NCI-H1048 (cell line): ENCODE measurements at places on chromosomes 11 and 22.

GRCh38 chr11:23836981-23837380 is 659.9 kb upstream of the LUZP2 start:
- DNase-seq = no peak

DNA sequence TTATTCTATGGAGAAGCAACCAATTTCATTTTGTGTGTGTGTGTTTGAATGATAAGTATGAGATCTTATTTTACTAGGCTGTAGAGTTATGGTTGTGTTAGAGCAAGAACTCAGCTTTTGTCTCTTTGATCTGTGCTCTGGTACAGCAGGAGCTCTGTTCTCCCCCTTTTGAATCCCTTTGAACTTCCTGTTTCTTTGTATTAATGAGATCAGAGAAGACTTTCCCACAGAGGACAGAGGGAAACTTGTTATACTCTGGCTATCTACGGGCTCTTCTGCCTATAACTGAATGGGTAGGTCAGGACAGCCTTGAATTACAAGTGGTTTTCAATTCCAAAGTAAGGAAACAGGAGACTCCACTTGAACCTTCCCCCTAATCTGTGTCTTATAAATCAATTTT is 1015.0 kb upstream of the RAG2 start:
- no peak for DNase-seq

- DNase-seq = no peak
These were observed 20.0 kb upstream of the CD5 start for GRCh38 chr11:61082062-61082870.

DNA sequence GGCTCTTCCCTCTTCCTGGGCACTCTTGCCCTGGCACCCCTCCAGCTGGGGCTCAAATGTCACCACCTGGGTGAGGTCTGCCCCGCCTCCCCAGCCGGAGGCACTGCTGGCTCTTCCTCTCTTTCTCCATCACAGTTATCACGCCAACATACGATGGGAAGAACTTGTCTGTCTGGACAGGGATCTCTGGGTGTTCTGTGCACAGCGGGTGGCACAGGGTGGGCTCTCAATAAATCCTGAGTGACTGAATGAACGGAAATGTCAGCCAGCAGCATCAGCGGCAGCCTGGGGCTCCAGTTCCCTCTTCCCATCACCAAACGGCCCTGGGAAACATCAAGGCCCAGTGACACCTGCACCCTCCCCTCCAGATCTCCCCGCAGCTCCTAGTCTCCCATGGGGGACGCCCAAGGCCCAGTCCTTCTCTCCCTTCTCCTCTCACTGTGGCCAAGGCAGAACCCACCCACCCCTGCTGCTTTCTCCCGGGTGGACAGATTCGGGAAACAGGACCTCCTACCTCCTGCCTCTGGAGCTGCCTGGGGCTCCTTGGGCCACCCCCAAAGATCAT is 440 bp upstream of the SLC25A45 start:
- DNase-seq = no peak

DNA sequence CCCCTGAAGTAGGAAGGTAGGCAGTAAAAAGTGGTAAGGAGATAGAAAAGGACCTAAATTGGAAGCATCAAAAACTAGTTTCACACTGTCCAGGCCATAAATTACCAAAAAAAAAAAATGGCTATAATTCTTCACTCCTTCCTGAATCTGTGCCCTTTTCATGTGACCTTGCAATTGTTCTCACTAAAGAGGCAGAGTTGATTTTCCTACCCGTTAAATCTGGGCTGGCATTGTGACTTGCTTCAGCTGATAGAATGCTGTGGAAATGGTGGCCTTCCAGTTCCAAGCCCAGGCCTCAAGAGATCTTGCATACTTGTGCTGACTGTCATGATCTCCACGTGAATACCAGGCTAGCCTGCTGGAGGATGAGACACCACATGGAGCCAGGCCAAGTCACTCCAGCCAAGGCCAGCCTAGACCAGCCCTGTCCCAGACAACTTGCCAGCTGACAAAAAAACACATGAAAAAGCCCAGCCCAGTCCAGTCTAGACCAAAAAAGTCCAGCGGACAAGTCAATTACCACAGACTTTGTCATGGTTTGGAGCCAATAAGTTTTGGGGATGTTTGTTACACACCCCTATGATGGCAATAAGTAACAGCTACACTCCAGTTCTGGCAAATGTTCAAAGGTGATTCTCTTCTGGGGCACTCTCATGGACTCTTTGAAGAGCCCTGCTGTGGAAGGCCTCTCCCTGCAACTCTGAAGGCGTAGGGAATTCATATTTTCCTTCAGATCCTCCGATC is 51.4 kb upstream of the NUP50 start:
- no peak for DNase-seq

- DNase-seq = no peak
These were observed 8.8 kb downstream of the TANGO2 start for GRCh38 chr22:20029550-20030225.

DNA sequence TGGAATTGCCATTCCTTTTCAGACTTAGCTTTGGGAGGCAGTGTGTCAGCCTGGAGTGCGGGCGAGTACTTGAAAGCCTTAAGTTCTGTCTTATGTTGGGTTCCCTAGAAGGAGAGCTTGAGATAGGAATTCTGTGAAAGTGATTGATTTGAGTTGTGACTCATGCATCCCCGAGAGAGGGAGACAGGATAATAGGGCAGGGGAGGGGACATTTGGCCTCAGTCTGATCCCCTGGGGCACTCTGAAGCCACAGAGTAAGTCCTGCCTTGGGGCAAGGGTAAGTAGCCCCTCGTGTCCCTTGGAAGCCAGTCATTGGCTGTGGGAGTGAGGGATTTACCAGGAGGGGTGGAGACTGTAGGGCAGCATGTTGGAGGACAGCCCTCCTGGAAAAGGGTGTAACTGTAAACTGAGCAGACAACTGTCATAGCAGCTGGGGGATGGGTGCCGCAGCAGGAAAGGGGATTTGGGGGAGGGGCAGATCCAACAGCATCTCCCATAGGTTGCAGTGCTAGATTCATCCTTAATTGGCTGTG is 44.0 kb downstream of the KIAA1671 start:
- DNase-seq = no peak

DNA sequence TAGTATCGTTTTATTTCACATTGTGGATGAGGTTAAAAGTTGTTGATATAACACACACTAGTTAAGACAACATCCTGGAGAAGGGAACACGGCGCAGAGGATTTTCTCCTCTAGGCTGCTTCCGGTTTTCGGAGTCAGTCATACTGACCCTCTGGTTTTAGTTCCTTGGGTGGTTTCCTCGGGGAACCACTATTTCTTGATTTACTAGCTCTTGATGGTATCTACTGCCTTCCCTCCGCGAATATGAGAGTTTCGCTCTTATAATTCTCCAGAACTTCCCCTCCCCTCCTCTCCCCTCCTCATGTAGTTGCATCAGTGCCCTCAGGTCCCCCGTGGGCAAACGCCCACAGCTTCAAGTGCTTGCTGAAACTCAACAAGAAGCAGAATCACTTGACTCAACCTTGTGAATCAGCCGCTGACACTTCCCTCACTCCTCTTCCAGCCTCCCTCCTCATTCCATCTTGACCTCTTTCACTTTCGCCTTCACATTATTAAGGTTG is 15.9 kb upstream of the APOBEC3A start:
- DNase-seq = no peak

DNA sequence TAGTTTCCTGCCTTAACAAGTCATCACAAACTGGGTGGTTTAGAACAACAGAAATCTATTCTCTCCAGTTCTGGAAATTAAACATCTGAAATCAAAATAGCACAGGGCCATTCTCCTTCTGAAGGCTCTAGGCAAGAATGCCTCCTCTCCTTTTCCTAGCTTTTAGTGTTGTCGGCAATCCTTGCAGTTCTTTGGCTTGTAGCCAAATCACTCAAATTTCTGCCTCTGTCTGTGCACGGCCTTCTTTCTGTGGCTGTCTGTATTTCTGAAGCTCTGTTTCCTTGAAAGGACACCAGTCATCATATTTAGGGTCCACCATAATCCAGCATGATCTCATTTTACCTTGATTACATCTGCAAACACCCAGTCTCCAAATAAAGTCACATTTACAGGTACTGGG is 795.5 kb downstream of the METTL15 start:
- no peak for DNase-seq

DNA sequence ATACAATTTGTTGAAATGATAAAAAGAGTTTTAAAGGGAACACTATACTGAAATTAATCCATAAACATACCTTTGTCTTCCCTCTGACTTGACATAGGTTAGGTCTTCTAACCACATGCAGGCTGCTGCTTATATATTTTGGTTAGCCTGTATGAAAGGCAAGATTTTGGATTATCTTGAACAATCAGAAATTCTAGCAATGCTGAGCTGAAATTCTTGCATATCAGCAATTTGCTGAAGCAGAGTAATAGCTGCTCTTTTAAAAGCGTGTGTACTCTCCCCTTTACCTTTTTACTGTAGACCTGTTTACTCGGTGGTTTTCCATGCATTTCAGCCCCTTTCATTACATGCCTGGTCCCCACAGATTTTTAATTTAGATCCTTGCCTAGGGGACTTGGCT is 34.0 kb downstream of the CWC15 start:
- no peak for DNase-seq

GRCh38 chr11:38191101-38191500 is 1593.1 kb upstream of the RAG2 start:
- DNase-seq = no peak

DNA sequence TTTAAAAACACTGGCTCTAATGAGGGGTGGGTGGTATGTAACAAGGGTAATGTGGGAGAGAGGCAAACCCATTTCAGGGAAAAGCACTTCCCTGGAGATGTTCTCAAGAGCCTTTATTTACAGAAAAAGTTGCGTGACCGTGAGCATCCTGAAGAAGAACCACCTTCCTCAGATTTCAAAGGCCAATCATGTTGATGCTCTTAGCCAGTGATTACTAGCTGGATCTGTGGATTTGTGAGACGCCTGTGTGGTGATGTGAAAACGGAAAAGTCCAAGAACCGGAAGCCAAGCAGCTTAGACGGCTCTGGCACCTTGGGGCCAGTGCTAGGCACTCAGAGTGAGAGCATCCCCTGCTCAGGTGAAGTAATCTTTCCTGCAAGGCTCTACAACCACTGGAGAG is 12.6 kb upstream of the UBASH3B start:
- DNase-seq = no peak

GRCh38 chr11:93895106-93895862 is 44.9 kb upstream of the VSTM5 start:
- no peak for DNase-seq

DNA sequence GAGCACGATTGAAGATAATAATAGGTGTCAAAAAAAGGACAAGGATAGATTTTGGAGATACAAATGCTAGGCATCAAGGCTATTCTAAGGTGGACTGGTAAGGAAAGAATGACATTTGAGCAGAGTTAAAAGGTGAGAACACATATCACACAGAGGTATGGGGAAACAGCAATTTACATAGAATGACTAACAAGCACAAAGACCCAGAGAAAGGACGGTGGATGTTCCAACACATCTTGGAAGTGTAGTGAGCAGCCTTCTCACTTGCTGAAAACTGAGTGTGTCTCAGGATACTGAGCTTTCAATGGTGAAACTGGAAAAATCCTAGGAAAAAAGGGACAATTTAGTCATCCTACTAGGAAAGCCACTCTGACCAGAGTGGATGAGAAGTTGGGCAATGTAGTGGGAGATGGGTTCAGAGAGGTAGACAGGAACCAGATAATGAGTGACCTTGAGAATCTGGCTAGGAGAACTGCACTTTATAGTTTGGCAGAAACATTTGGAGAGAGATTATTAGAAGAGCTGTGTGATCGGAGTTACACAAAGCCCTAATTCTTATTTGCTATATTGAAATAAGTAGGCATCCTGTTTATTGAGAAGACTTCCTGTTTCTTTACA is 706.0 kb downstream of the KCNA4 start:
- DNase-seq = no peak

- no peak for DNase-seq
These were observed 35.7 kb upstream of the NNMT start for GRCh38 chr11:114260483-114260882.
